Endothelial cell of umbilical vein (primary cell): ENCODE measurements at places on chromosomes 3 and 15. TPM values are rescaled to one million over a fixed set of nuclear protein-coding genes. Genes with fewer than 3 reads are reported as not detected.

DNA sequence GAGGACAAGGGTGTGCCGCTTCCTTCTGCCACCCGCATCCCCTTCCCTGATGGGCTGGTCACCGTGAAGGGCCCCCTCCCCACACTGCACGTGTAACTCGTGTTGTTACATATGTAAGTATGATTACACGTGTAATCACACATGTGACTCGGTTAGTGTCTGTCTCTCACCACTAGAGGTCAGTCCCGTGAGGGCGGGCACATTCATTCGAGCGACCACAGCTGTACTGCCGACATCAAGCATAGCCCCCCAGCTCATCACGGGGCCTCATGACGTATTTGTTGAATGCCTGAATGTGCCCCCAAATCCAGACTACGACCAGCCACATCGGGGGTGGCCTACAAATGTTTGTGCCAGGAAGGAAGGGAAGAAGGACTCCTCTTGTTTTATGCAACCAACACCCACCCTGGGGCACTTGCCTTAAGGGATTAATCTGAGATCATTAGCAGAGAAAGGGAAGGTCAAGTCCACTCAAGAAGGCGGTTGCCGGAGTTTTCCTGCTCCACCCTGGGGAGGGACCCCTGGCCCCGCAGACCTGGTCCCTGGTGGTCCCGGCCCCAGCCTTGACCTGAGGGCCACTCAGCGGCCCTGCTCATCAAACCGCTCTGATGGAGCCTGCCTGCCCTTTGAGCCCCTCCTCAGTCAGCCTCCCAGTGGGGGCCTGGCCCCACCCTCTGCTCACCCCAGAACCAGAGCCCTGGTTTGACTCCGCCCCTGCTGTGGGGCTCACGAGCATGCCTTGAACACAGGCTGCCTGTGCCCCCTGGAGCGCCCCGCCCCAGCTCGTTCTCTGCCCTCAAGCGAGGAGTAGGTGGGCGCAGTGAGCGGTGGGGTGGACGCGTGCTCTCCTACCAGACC, 52.8 kb downstream of the RGMA start:
- peak; percentile 34 for DNase-seq

The EOMES gene
- total RNA-seq: not detected in 2 replicates

DNA sequence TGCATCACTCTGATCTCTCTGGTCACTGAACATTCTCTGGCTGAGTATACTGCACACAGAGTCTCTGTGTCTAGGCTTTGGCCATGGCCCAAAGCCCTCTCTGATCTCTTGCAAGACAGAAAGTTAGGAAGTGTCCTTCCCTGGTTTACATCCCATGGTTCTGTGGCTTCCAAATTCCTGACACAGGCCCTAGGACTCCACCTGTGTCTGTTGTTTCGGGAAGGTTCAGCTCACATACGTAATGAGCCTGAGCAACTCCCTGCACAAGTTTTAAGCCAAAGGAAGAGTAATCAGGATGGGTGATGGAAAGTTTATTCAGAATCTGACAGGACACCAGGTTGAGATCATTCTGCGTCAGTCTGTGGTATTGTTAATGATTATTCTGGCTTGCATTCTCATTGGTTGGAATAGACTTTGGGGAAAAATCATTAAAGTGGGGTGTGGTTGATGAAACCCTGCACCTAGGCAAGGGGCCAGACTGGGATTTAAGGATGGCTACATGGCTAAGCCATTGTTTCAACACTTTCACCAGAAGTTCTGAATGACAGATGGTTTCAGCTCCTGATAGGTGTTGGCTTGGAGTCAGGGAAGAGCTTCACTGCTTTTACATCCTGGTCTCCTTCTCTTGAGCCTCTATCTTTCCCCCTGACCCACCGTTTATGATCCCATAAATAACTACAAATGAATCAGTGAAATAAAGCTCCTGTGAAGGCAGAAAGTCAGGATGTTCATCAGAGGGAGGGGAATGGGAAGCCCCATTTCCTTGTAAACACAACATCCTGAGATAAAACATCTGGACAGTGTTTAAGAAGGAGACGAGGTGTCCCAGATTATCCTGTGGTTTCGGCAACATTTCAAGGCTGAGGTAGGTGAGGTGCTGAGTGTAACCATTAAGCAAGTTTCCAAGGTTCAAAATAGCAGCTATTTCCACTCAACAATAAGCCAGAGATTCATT, 14.1 kb downstream of the LCMT2 start:
- DNase-seq: no peak

The DGKG gene
- total RNA-seq: not detected in 2 replicates

DNA sequence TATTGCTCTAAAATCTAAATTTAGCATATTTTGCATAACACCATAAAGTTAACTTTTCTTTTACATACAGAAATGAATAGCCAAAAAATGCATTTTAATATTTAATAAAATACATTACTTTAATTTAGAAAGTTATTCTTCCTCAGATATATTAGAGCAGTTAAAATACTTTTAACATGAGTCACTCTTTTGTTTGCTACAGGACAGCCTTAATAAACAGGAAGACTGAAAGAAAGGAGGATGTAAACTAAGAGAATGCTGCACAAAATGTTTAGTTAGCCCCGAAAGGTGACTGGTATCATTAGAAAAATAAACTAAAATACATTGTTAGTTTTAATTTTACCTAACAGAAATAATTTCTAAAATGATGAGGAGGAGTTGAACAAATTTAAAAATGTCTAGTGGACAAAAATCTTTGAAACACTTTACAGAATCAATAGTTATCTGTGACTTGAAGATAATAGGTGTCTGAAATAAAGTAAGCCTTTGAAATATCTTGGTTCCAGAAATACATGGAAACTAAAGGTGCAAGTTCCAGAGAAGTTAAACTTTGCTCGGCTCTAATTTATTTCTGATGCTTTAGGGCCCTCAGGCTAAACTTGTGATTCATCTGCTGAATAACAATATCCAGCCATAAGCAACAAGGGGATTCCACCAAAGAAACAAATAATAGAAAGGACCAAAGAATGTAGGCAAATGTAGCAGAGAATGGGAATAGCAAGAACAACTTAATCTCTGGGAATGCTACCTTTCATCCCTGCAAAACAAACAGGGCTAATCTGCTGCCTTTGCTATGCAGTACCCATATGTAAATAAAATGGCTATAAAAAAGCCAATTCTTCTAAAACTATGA, 138.3 kb upstream of the UBP1 start:
- DNase-seq: peak; percentile 66

The WDR49 gene
- 0.28 TPM in 1 of 2 replicates, not detected in the other for total RNA-seq

The CLDN18 gene
- total RNA-seq: not detected in 2 replicates
